NCI-H1417 treated with DMSO at 0.1 percent for 48 hours (cell line): ENCODE measurements at places on chromosomes 12 and 14.

DNA sequence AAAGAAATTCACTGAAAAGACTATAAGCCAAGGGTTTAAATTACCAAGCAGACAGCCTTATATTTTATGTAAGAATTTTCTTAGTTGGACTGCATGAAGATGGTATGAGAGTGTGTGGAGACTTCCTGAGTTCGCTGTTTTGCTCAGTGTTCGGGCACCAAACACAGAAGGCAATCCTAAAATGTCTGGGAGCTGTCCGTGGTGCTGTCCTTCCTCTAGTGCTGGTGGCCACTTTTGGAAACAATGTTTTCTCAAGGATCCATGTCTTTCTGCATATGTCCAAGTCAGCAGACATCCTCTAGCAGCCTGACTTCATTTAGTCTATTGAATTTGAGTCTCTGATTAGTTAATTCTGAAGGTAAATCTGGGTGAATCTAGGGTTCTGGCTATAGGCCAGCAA, 135.8 kb downstream of the SLC8A3 start:
- DNase-seq, result no peak

- no peak for DNase-seq
Observed at GRCh38 chr14:99575043-99576023, 28.7 kb downstream of the CCDC85C start.

- no peak for DNase-seq
Observed at GRCh38 chr14:104224506-104225277, 86.3 kb downstream of the KIF26A start.

DNA sequence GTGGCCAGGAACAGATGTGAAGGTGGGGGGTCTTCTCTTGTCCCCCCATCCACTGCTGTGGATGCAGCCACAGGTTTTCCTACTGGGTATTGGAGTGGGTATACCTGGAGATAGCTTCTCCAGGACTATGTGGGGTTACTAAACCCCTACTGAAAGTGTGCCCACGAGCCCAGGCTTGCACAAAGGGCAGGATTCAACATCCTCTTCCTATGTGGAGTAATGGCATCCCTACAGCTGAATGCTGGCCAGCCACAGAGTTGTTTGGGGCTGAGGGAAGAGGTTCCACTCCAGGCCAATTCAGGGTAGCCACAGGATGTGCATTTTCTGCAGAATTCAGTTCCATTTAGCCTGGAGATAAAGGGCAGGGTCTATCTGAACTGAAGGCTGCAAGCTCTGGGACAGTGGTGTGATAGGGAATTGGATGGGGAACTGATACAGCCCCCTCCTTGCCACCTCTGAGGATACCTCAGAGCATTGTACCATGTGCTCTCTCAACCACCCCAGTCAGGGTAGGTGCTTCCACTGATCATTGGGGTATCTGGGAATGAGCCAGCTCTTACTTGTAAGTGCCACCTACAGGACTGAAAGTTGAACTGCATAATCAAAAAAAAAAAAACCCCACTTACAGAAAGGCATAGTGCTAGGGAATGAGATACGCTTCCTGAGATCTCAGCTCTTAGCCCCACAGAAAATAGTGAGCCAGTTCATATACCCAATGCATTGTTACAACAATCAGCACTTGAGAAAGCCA, 187.1 kb downstream of the KITLG start:
- no peak for DNase-seq

DNA sequence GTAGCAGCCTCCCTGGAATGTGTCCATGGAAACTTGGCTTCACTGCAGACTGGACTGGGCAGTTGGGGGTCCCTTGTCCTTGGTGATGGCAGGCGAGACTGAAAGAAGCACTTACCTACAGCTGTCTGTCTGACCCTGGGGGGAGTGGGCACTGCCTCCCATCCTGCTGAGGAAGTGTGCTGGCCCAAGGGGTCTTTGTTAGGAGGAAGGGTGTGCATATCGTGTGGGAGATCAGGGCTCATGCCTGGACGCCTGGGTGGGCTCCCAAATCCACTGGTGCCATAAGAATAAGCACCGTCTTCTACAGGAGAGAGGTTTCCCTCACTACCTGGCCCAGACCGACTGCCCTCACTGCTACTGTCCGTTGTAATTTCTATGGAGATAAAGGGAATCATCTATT, 81.4 kb downstream of the PIWIL1 start:
- DNase-seq, result no peak

- DNase-seq, result no peak
Observed at GRCh38 chr12:101670007-101670671, 27.3 kb upstream of the CHPT1 start.
